ENCODE measurements at places on chromosomes 16 and 17.

- peak; percentile 89 for DNase-seq
Measured at GRCh38 chr16:27154705-27155521, 48.4 kb upstream of the KDM8 start.

DNA sequence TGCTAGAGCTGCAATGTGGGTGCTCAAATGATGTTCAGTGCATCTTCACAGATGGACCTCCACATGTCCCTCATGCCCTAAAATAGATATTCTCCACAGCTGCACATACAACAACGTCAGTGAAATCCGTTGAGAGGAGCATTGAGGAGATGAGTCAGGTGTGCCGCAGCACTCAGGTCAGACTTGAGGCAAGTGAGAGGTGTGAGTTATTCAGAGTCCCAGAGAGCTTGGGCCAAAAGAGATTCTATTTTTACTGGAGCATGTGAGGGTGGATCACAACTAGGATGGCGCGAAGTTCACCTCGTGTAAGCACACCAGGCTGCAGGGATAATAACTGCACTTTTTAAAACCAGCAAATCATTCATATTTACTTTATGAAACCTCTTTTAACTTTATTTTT lies 645.3 kb downstream of the MAF start:
- no peak for DNase-seq

DNA sequence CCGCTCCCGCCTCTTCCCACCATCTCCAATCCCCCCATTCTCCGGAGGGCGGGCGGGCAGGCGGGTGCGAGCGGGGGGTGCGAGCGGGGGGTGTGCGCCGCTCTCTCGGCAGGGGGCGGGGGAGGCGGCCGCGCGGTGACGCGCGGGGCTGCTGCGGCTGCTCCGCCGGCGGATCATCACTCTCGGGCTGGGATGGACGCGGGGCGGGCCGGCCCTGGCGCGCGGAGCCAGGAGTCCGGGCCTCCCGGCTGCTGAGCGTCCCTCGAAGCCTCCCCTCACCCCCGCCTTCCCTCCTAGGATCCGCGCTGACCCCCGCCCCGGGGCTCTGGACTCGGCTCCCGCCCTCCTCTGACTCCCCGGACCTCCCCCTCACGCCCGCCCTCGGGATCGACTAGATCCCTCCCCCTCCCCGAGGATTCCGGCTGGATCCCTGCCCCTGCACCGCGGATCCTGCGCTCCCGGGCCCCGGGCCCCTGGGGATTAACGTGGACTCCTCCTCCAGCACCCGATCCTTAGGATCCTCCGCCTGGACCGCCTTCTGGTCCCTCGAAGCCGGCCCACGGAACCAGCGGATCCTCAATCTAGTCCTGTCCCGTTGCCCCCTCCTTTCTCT lies 946 bp upstream of the TMEM256 start:
- DNase-seq: peak; percentile 90

- peak; percentile 78 for DNase-seq
Measured at GRCh38 chr16:19884611-19885450, at the start of gene GPRC5B. Gene GPRC5B (minus strand): TSS chr16:19884848. CDS start chr16:19872845, 12,003 bp downstream.

- no peak for DNase-seq
Measured at GRCh38 chr16:57153841-57154240, 32.0 kb downstream of the PSME3IP1 start.

- no peak for DNase-seq
Measured at GRCh38 chr17:10836145-10836544, 1.7 kb downstream of the PIRT start.

GRCh38 chr16:31063843-31064611 lies 10.0 kb downstream of the ZNF668 start:
- no peak for DNase-seq

DNA sequence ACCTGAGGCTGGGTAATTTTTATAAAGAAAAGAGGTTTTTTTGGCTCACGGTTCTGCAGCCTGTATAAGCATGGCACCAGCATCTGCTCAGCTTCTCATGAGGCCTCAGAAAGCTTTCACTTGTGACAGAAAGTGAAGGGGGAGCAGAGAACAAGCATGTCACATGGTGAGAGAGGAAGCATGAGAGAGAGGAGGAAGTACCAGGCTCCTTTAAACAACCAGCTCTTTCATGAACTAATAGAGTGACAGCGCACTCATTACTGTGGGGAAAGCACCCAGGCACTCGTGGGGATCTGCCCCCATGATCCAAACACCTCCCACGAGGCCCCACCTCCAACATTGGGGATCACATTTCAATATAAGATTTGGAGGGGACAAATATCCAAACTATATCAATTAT lies 86.8 kb downstream of the USP32 start:
- no peak for DNase-seq

DNA sequence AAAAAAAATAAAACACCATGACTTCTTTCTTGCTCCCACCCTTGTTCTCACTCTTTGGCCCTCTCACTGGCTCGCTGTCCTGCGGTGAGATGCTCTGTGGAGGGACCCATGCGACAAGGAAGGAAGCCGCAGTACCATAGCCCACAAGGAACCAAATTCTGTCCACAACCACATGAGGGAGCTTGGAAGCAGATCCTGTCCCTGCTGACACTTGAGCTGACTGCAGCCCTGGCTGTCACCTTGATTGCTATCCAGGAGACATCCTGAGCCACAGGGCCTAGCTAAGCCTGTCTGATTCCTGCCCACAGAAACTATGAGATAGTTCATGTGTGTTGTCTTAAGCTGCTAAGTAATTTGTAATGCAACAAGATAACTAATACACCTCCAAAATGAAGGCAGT lies 4.8 kb upstream of the MT2A start:
- DNase-seq: no peak

GRCh38 chr16:23823475-23824384 lies 12.1 kb upstream of the PRKCB start:
- no peak for DNase-seq

- DNase-seq: no peak
Measured at GRCh38 chr17:72774236-72774635, 318.3 kb downstream of the SLC39A11 start.

GRCh38 chr17:77942112-77942988 lies 16.2 kb upstream of the TNRC6C start:
- DNase-seq: peak; percentile 4

- DNase-seq: no peak
Measured at GRCh38 chr17:44898768-44899073, 524 bp downstream of the EFTUD2 start.
